Skin of body (tissue), 3 donors: ENCODE measurements at places on chromosomes 5 and 9.

GRCh38 chr9:78118742-78119473 is 87.3 kb upstream of the GNAQ start:
- no peak for DNase-seq

GRCh38 chr5:38420691-38421390 is 135.6 kb downstream of the LIFR start:
- peak; percentile 30 for DNase-seq

- no peak for DNase-seq
These were observed 473.0 kb downstream of the EBF1 start for GRCh38 chr5:158626718-158627117.

DNA sequence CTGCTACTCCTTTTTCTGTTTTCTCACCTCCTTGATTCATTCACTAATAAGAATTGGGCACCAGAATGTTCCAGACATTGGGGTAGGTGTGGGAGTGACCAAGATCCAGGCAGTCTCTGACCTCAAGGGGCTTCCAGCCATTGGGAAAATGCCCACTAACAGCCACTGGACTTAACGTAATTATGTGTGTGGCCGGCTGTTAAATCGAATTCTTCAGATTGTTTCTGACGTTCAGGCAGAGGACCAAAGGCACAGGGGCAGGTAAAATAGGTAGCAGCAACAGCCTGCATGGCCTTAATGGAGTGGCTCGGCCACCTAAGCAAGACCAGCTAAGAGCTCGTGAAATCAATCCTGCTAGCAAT is 48.4 kb upstream of the CKMT2 start:
- no peak for DNase-seq

GRCh38 chr9:77865385-77866047 is 166.1 kb downstream of the GNAQ start:
- DNase-seq = no peak

DNA sequence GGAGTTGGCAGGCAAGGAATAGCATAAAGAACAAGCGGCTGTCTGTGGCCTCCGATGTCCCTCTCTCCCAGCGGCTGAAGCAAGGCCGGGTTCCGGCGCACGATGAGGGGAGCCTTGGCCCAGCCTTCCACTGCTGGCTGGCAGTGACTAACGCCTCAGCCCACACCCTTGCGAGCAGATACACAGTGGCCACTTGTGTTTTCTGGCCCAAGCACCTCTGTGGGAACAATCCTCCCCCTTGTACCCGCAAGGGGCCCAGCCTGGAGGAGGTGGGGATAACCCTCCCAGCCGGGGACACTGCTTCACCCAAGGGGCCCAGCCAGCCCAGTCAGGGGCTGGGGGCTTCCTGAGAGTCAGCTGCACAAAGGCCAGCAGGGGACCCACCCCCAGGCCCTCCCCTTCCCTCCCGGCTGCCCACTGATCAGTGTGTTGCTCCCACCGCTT is 23.2 kb downstream of the STK10 start:
- DNase-seq = no peak

- DNase-seq = peak; percentile 29
These were observed 611.2 kb downstream of the NR2F1-AS1 start for GRCh38 chr5:92969781-92970237.

GRCh38 chr5:138853132-138853531 is 22.0 kb downstream of the LRRTM2 start:
- no peak for DNase-seq

GRCh38 chr5:64838376-64838775 is 69.6 kb downstream of the CWC27 start:
- DNase-seq = no peak

- no peak for DNase-seq
These were observed 53.6 kb downstream of the RAB24 start for GRCh38 chr5:177249761-177250537.

GRCh38 chr5:76269932-76270610 is 133.0 kb upstream of the IQGAP2 start:
- DNase-seq = no peak

GRCh38 chr5:72956324-72957140 is 691 bp downstream of the FCHO2 start:
- peak; percentile 73 for DNase-seq

DNA sequence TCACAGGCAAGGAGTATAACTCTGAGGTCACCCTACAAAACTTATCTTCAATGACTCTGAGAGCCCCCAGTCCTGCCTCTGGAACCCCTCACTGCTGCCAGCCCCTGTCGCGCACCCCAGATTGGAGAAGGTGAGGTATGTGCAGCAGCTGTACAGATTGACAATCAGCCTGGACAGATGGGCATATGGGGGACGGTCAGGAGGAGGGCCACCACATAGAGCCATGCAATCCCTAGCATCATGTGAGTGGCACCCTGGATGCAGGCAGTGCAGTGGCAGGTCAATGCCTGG is 90.1 kb downstream of the LMX1B start:
- DNase-seq = no peak

DNA sequence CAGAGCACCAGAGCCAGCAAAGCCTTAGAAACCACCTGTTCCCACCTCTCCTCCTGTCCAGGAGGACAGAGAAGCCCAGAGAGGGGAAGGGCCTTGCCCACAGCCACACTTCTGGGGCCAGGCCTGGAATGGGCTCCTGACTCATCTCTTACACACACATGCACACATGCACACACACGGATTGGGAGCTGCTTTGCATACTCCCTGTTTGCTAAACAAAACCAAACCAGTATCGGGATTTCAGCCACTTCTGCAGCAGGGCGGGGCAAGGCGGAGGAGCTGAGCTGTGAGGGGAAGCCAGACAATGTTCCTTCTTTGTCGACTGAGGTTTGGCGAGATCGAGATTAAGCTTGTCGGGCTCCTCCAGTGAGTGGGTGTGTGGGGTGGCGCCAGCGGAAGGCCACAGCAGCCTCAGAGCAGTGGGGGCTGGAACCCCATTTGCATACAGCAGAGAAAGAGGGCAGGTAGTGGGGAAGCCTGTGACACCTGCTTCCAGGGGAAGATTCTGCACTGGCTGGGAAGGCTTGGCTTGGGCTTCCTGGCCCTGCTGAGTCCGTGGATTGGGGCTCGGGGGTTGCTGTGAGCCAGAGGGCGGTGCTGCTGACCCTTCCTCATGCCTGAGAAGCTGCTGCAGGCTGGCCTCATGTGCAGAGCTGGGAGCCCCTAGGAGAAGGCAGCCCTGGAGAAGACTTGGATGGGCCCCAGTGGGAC is 16.1 kb downstream of the GFI1B start:
- peak; percentile 21 for DNase-seq
